ENCODE measurements at places on chromosomes 6 and 20.

DNA sequence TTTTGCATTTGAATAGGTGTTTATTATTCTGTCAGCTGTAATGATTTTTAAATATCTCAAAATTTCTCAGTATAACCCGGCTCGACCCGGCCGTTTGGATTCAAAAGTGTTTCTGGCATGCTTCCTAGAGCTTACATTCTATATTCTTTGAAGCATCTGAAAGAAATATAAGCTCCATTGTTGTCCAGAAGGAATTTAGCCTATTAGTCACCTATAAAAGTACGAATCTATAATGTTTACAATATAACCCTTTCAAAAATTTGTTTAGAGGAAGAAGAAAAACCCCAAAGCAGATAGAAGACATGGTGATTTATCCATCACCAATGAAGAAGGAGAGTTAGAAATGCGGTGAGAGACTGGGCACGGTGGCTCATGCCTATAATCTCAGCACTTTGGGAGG lies 22.3 kb upstream of the HECA start:
- no peak for DNase-seq

DNA sequence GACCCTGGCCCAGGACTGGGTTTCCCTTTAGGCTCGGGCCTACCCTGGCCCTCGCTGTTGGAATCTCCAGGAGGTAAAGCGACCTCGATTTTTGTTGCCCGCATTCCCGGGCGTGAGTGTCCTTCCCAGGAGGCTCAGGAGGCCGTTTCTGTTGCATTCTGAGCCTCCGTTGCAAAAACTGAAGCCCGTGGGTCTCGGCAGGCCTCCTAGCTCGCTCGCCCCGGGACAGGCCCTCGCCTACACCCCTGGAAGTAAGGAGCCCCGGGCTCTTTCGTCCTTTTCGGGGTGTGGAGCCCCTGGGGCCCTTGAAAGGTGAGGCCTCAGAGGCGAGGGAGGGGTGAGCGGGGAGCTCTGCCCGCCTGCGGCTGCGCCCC lies 2.3 kb downstream of the NR2E1 start:
- DNase-seq: no peak

DNA sequence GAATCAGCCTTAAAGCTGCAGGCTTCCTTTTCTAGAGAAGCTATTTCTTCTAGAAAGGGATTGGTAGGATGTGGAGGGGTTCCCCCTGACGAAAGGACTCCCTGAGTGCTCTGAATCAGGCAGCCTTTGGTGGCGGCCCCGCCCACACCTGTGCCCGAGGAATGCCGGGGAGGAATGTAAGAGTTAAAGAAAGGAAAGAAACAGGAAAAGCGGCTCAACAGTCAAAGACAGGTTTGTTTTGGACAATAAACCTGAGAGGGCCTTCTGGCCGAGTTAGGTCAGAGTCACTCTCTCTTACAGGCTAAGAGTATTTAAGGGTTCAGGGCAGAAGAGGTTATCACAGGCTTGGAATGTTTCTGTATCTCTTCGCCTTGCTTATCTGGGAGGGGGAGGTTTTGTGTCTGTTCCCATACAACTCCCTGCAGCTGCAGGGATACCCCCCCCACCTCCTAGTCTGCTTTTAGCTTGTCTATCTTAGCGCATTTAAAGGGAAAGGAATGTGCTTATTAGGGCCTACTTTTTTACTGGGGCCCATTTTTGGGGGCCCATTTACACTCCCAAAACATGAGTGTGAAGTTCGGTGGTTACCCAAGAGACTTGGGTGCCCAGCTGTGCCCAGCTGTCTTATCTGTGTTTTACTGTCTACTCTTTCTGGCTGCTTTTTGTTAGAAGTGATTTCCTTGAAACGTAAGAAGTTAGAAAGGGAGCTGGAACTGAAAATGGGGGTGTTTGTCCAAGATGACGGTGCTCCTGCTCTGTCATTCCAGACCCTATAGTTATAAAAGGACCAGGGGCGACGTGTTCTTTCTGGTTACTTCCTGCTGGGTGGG lies 32.8 kb downstream of the DYNLT1 start:
- no peak for DNase-seq

- DNase-seq: no peak
These were observed 223.4 kb downstream of the PLCB1 start for GRCh38 chr20:8355453-8355852.

GRCh38 chr6:73901311-73901710 lies 205.3 kb downstream of the CD109 start:
- no peak for DNase-seq

DNA sequence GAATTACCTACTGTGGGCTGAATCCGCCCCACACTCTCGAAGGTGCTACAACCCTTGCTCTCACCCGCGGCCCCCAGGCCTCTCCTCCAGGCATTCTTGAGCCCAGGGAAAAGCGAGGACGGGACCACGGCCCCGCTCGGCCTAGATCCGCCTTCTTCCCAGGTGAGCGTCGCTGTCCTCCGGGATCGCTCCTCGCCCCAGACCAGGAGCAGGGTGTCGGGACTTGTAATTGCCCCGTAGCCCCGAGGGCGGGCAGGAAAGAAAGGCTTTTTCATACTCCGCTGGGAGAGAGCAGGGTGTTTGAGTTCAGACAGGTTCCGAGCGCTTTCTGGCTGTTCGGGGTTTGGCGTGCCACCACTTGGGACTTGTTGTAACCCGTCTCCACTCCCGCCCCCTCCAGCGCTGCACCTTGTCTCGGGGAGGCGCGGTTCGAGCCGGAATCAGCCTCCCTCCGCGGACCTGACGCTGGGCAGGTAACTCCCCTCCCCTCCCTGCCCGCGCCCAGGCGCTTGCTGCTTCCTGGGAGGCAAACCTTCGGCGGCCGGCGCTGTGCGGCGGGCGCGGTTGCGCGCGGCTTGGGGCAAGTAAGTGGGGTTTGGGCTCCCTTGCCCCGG lies at the start of gene FAM83B:
Gene FAM83B (plus strand): TSS at position 529 of the 614 bp plus-strand sequence. CDS start 23,476 bp downstream, outside the sequence.
- DNase-seq: no peak

DNA sequence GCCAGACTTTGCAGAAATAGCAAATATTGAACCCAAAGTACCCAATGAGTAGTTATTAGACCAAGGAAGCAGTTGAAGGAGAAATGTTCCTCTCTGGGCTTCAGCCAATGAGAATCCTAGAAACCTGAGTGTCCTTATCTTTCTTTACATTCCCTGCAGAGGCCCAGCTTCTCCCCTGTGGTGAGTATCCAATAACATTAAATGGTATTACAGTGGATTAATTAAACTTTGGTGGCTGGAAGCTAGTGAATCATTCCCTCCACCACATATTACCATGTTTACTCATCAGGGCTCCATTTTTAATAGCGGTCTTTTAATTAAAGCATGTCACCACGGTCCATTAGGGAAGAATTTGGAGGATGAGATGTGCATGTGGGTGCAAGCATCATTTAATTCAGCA lies 74.0 kb downstream of the UNC5CL start:
- DNase-seq: no peak

GRCh38 chr20:45545754-45546453 lies 1.3 kb downstream of the EPPIN start:
- DNase-seq: no peak

GRCh38 chr6:104766595-104766994 lies 93.1 kb downstream of the HACE1 start:
- no peak for DNase-seq

DNA sequence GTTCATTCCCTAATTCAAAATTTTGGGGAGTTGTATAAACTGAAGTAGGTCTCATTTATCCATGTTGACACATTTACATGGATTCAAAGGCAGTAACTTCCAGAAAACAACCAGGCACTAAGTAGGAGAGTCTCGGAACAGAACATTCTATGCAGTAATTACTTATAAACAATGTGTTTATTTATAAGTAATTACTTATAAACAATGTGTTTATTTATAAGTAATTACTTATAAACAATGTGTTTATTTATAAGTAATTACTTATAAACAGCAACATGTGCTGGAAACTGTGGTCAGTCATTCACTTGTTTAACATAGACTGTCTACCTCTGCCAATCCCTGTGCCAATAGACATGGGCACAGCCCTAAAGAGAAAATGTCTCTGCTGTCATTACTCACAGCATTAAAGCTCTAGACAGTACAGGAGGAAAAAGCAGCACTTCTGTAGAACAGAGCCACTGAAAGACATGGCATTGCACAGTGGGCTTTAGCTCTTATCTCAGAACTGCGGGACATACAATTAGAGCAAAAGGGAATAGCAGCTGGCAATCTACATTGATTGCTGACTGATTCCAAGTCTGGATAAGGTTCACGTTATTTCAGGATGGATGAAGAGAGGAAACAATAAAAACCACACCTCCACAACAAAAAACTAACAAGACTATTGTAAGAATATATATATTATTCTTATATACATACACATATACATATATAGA lies 188.2 kb downstream of the WDR27 start:
- no peak for DNase-seq

- peak; percentile 60 for DNase-seq
These were observed 8.6 kb downstream of the AARS2 start for GRCh38 chr6:44304282-44305199.

DNA sequence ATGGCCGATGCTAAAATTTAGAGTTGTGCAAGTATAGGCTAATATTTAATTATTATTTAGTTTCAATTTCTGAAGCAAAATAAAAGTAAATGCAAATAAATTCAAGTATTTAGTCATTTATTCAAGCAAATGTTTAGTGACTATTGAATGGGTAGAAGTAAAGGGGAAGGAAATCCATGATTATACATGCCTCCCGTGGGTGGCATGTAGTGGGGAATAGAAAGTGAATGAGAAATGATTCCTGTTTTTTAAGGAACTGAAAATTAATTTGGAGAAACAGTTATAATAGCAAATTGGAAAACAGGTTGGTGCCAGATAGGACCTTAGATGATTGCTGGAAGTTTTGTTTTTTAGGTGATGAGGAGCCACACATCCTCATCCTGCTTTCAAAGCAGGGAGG lies 35.4 kb downstream of the FAM229B start:
- DNase-seq: no peak

GRCh38 chr20:9660236-9660868 lies 146.0 kb downstream of the LAMP5 start:
- no peak for DNase-seq

GRCh38 chr6:107399935-107400334 lies 59.4 kb downstream of the PDSS2 start:
- no peak for DNase-seq

DNA sequence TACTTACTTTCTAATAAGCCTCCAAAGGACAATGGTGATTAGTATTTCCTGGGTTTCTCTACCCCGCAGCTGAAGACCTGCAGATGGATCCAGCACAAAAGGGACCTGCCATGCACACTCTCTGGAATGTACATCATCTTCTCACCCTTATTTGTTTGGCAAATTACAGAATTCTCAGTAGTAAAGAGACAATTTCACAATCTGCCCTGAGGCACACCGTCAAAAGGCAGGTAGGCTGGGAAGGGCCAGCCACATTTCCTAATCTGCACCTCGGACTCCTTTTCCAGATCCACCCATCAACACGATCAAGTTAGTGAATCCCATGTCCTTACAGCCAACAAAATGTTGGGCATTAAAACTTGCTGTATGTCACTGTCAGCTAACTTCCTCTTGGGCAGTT lies 4.9 kb downstream of the OVOL2 start:
- DNase-seq: no peak

DNA sequence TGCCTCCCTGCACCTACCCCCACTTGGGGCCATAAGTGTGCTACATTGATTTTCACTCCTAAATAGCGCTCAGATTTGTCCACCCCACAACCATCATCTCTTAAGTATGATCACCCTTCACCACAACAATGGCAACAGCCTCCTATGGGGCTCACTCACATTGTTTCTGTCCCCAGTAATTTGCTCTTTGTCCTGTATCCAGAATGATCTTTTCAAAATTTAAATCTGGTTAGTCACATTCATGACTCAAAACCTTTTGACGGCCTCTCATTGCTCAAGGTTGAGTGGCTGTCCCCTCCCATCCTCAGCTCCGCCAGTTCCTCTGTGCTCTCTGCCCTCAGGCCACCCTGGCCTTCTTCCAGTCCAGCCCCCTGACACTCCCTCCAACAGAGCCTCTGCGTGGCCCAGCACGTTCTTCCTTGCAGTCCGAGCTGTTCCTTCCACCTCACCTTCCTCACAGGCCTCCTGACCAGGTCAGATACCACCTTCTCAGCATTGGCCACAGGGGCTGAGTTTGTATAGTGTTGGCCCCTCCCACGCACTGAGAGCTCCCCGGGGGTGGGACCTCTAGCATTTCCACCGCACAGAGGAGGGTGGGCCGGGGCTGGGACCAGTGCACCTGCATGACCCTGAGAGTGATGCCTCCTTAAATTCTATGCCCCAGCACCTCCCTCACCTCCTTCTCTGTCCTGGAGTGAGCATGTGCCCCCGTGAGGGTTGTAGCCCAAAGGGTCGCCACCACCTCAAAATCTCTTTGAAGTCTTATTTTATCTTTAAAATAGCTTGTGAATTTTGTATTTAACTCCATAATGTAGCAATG lies 2.4 kb upstream of the PPP1R3G start:
- no peak for DNase-seq

DNA sequence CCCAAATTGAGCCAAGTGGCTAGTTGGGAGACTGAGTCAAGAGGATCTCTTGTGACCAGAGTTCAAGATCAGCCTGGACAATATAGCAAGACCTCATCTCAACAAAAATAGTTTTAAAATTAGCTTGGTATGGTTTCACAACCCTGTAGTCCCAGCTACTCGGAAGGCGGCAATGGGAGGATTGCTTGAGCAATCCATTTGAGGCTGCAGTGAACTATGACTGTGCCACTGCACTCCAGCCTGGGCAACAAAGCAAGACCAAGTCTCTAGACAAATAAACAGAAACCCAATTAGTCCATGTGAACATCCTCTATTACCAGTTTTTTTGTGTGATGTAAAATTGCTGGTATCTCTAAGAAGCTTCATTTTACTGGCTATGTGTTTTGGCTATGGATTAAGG lies 106.2 kb downstream of the TULP4 start:
- no peak for DNase-seq

DNA sequence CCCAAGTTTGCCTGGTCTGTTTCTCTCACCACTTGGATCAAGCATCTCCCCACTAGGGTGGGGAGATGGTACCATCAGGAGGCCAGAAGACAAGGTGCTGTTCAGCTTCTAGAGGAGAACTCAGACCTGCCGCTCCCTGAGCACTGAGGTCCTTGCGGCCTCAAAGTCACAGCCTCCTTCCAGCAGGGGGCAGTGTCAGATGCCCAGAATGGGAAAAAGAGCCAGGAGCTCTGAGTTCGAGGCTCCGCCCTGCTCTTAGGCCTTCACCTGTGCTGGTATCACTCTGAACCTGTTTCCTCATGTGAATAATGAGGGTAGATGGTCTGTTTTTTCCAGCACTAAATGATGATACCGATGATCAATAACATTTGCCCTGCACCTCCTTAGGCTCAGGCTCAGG lies 68.7 kb downstream of the TOX2 start:
- DNase-seq: peak; percentile 75

- DNase-seq: peak; percentile 64
These were observed 15.7 kb downstream of the NRSN2 start for GRCh38 chr20:362271-363254.

GRCh38 chr20:4613184-4613583 lies 108.5 kb upstream of the PRND start:
- DNase-seq: no peak

GRCh38 chr20:3183896-3184612 lies 10.7 kb upstream of the LZTS3 start:
- DNase-seq: no peak

DNA sequence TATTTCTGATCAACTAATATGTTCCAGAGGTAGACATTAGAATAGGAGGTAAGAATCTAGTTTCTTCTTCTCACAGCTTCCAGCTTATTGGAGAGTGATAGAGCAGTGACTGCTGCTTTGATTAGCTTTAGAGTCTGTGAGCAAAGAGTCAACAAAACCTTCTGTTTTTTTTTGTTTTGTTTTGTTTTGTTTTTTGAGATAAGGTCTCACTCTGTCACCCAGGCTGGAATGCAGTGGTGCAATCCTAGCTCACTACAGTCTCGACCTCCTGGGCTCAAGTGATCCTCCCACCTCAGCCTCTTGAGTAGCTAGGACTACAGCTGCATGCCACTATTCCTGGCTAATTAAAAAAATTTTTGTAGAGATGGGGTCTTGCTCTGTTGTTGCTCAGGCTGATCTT lies 39.3 kb downstream of the TSBP1 start:
- no peak for DNase-seq

Measured in activated T-cell treated with anti-CD3 and anti-CD28 coated beads, Interleukin-2, amount 50 U/mL, for 48 hours (primary cell).